Pancreas (tissue), 10 donors: ENCODE measurements at places on chromosomes 13 and 19.

DNA sequence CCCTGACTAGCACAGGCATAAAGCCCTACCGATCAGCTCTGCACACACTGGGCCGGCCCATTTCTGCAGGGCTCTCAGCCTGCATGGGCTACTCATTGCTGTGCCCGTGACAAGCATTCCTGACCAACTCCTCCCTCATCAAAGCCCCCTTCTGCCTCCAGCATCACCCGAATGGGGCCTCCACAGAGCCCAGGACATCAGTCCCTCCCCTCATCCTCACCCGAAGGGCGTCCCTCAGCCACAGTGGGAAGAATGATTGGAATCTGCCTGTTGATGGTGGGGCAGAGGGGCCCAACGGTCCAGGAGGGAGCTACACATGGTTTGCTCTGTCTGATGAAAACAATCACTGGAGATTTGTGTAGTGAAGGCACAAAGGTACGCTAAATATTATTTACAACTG, 43.8 kb downstream of the SERP2 start:
- H3K27me3 ChIP-seq: no peaks in the 10 kb centered on the region
- H3K4me1 ChIP-seq: no peaks in the 10 kb centered on the region
- no peak for DNase-seq
- H3K27ac ChIP-seq: no peak overlapping the region
- no peak overlapping the region for H3K4me3 ChIP-seq

GRCh38 chr13:110303644-110304043, 3.3 kb downstream of the COL4A1 start:
- no peak for DNase-seq
- no peak overlapping the region for H3K27ac ChIP-seq
- no peaks in the 10 kb centered on the region for H3K4me1 ChIP-seq
- H3K4me3 ChIP-seq: no peak overlapping the region

DNA sequence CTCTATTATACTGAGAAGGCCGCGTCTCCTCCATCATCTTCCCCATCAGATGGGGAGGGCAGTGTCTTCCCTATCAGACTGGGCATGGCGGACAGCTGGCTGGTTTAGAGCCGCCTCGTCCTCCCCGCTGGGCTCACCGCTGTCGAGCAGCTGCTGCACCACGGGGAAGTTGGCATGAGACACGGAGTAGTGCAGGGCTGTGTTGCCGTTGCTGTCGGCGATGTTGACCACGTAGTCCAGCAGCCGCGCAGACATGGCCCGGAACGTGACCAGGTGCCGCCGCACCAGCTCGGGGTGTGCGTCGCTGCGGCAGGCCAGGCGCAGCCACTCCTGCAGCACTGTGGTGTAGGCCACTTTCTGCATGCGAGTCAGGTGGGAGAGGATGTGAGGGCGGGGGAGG, 18.8 kb upstream of the SPC24 start:
- H3K27ac ChIP-seq: no peak overlapping the region
- no peaks in the 10 kb centered on the region for H3K4me1 ChIP-seq
- no peak for DNase-seq
- H3K27me3 ChIP-seq: no peaks in the 10 kb centered on the region

DNA sequence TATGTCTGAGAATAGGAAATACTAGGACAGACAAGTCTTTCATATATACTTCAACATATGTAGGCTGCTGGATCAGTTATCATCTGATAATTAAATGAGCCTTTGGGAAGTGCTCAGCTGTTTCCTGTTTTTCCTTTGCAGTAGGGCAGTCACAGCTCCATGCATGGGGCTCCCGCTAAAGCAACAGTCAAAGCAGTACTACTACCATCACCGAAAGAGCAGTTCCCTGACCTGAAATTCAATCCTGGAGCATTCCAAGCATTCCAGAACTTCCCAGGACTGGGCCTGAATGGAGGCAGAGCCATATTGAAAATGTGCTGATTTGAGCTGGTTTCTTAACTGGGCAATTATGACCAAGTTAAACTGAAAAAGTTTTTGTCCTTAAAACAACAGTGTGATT, 20.5 kb downstream of the MICU2 start:
- H3K4me1 ChIP-seq: peaks cover 5% of the 10 kb centered on the region
- no peak overlapping the region for H3K27ac ChIP-seq
- H3K27me3 ChIP-seq: no peaks in the 10 kb centered on the region

- no peak for DNase-seq
- H3K4me3 ChIP-seq: no peak overlapping the region
- peaks cover 36% of the 10 kb centered on the region for H3K4me1 ChIP-seq
- H3K36me3 ChIP-seq: peaks cover 47% of the 10 kb centered on the region
- H3K27ac ChIP-seq: no peak overlapping the region
- no peaks in the 10 kb centered on the region for H3K27me3 ChIP-seq
Measured at GRCh38 chr19:32359581-32359980, 14.2 kb downstream of the ZNF507 start.

- no peak overlapping the region for H3K4me3 ChIP-seq
- H3K27ac ChIP-seq: no peak overlapping the region
Measured at GRCh38 chr19:3618144-3618810, 8.3 kb downstream of the CACTIN start.

GRCh38 chr13:105491345-105491744, 1044.1 kb downstream of the EFNB2 start:
- DNase-seq: no peak
- no peak overlapping the region for H3K4me3 ChIP-seq
- no peaks in the 10 kb centered on the region for H3K36me3 ChIP-seq
- no peaks in the 10 kb centered on the region for H3K27me3 ChIP-seq
